ENCODE measurements at places on chromosomes 3 and 15.

DNA sequence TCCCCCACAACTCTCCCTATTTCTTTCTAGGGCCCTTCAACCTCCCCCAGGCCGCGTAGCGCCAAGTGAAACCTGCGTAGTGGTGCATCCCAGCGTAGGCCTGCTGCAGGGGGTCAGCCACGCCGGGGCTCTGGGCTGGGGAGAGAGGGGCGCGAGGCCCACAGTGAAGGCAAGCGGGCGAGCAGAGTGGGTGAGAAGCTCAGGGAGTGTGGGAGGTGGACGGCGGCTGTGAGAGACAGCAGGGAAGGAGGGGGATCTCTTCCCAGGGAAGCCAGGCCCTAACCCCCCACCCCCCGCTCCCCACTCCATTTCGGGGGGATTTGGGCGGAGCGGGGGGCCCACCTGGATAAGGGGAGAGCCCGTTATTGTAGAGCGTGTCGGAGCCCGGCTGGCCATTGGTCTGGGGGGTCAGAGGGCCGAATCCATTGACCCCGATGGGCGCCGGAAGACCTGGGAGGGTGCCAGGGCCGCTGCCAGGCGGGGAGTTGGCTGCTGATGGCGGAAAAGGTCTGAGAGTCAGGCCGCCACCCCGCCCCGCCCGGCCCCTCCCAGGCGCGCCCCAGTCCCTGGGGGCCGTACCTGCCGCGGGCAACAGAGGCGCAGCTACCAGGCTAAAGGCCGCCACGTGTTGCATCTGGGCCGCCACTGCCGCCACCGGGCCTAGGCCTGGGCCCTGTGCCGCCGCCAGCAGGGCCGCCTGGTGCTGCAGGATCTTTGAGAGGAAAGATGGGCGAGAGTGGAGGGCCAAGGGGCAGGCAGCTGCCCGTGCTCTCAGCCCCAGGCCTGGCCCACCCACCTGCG lies 16.6 kb upstream of the PARP6 start:
- DNase-seq = no peak

- DNase-seq = no peak
These were observed 24.3 kb upstream of the ATP8B4 start for GRCh38 chr15:50143255-50143860.

- no peak for DNase-seq
These were observed 58.5 kb upstream of the KLF13 start for GRCh38 chr15:31268108-31268501.

GRCh38 chr3:170784406-170784805 lies 85.6 kb downstream of the RPL22L1 start:
- no peak for DNase-seq

DNA sequence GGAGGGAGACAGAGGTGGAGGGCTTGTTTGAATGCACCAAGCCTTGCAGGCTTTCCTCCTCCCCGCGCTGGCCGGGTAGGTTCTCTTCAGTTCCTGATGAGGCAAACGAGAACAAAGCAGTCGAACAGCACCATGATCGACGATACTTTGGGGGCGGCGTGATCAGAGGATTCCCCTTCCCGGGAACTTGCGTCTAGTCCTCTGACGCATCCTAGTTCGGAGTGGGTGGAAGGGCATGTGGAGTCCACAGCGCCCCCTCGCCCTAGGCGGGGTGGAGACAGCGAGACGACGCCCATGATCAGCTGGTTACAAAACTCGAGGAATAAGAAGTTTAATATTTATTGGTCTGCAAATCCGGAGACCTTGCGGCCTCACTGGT lies 452 bp upstream of the SV2B start:
- DNase-seq = peak; percentile 44

DNA sequence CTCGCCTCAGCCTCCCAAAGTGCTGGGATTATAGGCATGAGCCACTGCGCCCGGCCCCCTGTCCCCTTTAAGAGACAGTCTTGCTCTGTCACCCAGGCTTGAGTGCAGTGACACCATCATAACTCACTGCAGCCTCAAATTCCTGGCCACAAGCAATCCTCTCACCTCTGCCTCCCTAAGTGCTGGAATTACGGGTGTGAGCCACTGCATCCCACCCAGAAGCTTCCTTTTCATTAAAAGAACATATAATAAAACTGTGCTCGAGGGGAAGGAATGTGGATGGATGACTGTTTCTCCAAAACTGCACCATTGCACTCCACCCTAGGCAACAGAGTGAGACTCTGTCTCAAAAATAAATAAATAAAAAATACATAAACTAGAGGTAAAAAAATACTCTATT lies 70.1 kb downstream of the NCEH1 start:
- no peak for DNase-seq

DNA sequence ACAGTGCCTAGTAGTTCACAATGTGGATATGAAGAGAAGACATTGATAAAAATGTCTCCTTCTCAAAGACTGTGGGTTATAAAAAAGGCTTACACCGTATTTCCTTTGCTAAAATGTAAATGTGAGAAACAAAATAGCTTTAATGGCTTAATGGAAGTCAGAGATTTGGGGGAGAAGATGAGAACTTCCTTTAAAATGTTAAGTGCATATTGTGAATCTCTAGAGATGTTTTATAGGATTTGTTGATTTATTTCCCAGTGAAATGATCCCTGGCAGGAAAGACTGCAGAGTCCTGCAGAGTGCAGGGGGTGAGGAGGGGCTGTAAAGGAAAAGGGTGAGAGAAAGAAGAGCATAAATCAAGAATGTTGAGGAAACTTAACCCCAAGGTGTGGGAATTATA lies 305.1 kb downstream of the GAP43 start:
- DNase-seq = no peak

GRCh38 chr15:65402961-65403360 lies 19.8 kb downstream of the IGDCC4 start:
- DNase-seq = no peak

- no peak for DNase-seq
These were observed 101.3 kb downstream of the NUP210 start for GRCh38 chr3:13318626-13319470.

- DNase-seq = peak; percentile 42
These were observed 161.5 kb downstream of the FOXP1 start for GRCh38 chr3:71421820-71422566.

GRCh38 chr15:29569533-29570092 lies 252.7 kb downstream of the TJP1 start:
- DNase-seq = no peak

- no peak for DNase-seq
These were observed 1.1 kb upstream of the RNU6-1 start for GRCh38 chr15:67840749-67841512.

DNA sequence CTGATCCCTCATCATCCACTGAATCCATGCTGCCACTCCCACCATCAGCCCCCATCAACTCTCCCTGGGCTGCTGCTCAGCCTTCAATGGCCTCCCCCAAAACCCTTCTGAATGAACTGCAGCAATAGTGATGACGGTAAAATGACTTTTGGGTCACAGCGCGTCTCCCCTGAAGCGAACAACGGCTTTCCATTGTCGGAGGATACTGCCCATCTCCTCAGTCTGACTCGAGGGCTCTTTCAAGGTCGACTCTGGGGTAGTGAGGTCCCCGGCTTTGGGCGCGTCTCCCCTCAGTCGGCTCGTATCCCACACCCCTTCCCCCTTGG lies 57.2 kb upstream of the ZBTB38 start:
- no peak for DNase-seq

DNA sequence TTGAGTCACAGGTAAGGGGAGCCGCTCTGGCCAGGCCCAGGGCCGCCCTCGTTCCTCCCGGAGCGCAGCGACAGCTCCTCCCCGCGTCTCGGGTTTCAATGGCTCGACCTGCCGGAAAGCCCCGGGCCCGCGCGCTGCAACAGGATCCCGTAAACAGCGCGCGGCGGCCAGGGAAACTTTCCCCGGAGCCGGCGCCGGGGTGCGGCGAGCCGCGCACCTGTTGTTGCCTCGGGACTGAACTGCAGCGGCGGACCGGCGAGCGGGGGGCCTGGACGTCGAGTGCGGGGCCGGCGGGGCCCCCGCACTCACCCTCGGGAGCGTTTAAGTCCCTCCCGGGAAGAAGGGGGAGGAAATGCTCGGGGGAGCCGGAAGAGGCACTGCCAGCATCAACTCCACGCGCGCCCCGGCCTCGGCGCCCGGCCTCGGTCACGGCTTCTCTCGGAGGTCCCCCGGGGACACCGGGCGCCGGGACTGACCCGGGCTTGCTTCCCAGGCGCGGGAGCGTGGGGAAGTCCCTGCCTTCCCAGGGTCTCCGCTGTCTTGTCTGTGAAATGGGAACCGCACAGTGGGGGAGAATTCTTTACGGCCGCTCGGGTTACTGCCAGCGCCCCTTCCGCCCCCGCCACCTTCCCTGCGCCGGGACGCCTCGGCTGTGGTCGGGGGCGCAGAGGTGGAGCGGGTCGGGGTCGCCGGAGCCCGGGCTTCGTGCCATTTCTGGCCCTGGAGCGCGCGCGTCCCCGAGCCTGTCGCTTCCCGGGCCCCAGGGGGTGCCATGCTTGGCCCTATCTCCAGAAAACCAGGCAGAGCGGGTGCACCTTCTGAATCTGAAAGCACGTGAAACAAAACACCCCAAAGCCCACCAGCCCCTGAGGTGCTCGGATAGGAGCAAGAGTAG lies 7.5 kb upstream of the PGPEP1L start:
- peak; percentile 85 for DNase-seq

DNA sequence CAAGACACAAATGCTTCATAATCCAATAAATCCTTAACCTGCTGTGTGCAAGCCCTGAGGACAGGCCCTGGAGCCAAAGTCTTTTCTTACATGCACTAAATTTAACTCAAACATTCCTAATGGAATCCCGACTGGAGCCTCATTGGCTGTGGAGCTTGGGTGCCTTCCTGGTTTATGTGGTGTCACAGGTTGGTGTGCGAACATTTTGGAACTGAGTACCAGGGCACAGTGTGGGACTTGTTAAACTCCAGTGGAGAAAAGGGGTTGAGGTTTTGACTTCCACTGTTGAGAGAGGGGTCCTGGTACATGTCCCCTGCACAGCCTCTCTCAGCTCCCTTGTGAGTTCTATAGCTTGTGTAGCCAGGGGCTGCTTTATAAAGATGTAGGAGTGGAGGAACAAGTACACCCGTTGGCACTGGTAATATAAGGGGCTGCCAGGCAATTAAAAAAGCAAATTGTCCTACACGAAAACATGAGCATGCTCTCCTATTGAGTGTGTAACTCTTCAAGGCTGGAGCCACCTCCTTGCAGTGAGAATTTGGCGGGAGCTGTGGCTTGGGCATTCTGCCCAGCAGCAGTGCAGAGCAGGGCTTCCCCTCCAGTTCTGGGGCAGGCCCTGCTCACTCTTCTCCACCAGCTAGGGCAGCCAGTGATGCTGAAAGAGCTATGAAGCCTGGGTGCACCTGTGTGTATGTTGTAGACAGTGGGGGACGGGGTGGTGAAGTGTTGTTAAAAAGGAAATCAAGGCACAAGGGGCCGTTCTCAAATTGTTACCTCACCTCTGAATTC lies 218.1 kb downstream of the CLSTN2 start:
- DNase-seq = no peak

GRCh38 chr3:71048948-71049347 lies 534.6 kb downstream of the FOXP1 start:
- no peak for DNase-seq

- no peak for DNase-seq
These were observed 38.4 kb downstream of the ABHD17C start for GRCh38 chr15:80733460-80733859.

GRCh38 chr3:172612871-172613678 lies 89.8 kb upstream of the TNFSF10 start:
- no peak for DNase-seq

DNA sequence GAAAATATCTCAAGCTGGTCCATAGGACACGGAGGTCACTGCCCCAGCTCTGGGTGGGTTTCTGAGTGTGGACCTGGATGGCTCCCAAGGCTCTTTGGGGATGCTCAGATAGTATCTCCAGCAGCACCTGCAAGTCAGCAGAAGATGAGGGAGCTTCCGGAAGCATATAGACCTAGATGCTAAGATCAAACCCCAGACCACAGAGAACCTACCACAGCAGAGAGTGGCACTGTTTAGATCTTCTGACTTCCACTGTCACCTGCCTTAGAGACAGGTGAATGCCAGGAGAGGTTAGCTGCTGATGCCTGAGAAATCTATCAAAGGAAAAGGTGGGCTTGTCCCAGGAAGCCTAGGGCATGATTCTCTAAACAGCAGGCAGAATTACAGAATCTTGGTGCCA lies 105.7 kb upstream of the TRPM1 start:
- no peak for DNase-seq

- no peak for DNase-seq
These were observed 637.9 kb downstream of the NLGN1 start for GRCh38 chr3:174035328-174035886.

DNA sequence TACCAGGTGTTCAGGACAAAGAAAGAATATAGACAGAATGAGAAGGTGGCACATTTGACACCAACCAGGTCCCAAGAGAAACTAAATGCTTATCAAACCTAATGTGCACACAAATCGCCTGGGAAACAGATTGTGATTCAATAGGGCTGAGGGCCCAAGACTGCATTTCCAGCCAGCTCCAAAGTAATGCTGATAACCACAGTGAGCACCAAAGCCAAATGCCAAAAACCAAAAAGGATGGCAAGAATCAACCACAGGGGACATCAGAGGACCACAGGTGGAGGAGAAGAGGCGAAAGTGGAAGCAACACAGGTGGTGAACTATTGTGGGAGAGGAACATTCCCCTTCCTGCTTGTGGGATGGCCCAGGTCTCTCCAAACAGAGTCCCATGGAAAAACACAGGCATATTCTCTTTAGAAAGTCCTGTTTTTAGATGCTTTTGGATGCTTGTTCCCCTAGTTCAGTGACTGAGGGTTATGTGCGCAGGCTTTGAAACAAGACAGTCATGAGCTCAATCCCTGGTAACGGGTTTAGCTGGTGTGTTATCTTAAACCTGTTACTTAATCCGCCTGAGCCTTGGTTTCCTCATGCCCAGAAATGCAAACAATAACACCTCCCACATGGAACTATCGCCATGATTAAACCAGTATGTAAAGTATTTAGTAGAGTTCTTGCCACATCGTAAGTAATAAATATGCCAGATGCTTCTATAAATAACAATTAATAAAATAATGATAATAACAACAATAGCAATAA lies 241.7 kb downstream of the ATP8B4 start:
- DNase-seq = no peak

DNA sequence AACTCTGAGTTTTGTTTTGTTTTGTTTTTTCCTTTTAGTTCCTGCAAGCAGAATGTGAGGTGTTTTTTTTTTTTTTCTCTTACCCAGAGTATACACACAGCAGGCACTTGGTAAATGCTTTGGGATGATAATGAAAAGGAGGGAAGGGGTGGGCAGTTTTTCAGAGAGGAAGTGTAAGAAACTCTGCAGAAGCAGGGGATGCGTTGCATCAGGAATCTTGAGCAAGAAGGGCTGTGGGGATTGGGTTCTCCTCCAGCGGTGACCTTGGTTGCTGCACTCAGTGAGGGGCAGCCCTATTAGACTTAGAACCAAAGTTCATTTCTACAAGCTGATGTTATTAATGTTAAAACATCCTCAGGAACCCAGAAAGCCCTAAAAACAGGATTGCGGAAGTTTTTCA lies 32.2 kb upstream of the TMEM158 start:
- DNase-seq = no peak

GRCh38 chr3:145088917-145089316 lies 1072.1 kb downstream of the PLOD2 start:
- peak; percentile 1 for DNase-seq

GRCh38 chr3:24229468-24230221 lies 265.0 kb downstream of the THRB start:
- no peak for DNase-seq

Data from GM20000 (cell line).